Sigmoid colon (tissue), 7 donors: ENCODE measurements at places on chromosomes 11 and 22. TPM values are rescaled to one million over a fixed set of nuclear protein-coding genes. Genes with fewer than 3 reads are reported as not detected.

DNA sequence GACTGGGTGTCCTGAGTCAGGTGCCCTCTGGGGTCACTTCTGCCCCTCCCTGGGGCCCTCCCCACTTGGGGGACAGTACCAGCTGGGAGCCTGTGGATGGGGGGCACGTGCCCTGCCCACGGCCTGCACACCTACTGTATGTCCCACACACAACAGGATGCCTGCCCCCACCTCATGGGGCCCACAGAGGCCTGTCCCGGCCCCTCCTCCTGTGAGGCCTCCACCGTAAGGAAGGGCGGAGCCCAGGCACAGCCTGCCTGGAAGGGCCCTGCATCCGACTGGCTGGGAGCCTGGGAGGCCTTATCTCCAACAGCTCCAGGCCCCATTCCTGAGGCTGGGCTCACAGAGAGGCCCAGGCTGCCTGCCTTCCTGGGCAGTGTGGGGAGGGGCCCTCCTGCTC lies 47.8 kb downstream of the BRSK2 start:
- no peak overlapping the region for H3K4me3 ChIP-seq
- DNase-seq = no peak
- no peaks in the 10 kb centered on the region for H3K36me3 ChIP-seq
- peaks cover 7% of the 10 kb centered on the region for H3K4me1 ChIP-seq

GRCh38 chr11:30497600-30497999 lies 88.6 kb downstream of the MPPED2 start:
- H3K36me3 ChIP-seq = no peaks in the 10 kb centered on the region
- H3K4me1 ChIP-seq = peaks cover 4% of the 10 kb centered on the region
- no peak overlapping the region for H3K27ac ChIP-seq
- no peaks in the 10 kb centered on the region for H3K27me3 ChIP-seq

GRCh38 chr11:15119826-15120225 lies 5.1 kb downstream of the INSC start:
- no peaks in the 10 kb centered on the region for H3K27me3 ChIP-seq
- H3K36me3 ChIP-seq = no peaks in the 10 kb centered on the region
- H3K4me1 ChIP-seq = no peaks in the 10 kb centered on the region
- H3K27ac ChIP-seq = no peak overlapping the region

KDM4E gene
- not detected for total RNA-seq

CECR2 gene
- 1.1 TPM for total RNA-seq

TTLL8 gene
- total RNA-seq = not detected

MS4A14 gene
- 0.41 TPM for total RNA-seq

DNA sequence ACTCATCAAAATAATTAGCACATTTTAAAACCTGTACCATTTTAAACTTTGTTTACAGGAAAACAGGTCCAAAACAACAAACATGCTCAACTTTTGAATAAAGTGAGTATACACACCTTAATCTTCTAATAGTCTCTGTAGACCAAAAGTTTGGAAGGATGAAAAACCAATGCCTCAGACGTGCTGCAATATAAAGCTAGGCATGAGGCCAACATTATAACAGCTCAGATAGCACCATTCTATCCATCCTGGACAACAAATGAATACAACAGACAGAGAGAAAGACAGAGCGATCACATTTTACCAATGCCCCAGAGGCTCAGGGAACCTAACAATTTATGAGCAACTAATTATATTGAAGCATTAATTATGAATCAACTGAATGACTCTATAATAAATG lies 77.0 kb downstream of the PAK1 start:
- H3K4me1 ChIP-seq = peaks cover 26% of the 10 kb centered on the region
- H3K36me3 ChIP-seq = no peaks in the 10 kb centered on the region
- H3K27me3 ChIP-seq = no peaks in the 10 kb centered on the region
- DNase-seq = no peak
- no peak overlapping the region for H3K4me3 ChIP-seq

RTN4R gene
- 0.36 TPM for total RNA-seq

DNA sequence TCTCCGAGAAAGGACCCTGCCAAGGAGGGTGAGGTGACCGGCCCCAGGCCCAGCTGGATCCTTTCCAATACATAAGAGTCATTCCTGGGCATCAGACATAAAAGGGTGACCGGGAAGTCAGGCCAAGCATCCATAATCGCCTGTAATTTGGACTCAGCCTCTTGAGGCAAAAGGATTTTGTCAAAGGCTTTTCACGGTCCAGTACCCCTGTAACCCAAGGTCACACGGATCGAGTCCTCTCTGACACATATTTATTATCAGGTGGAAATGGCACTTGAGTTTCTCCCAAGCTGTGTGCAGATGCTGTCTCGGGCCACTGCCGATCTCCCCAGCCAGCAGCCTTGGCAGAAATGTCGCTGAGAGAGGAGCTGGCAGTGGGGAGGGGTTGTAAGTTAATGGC lies 556.5 kb downstream of the MN1 start:
- no peak overlapping the region for H3K4me3 ChIP-seq
- peaks cover 19% of the 10 kb centered on the region for H3K4me1 ChIP-seq
- no peaks in the 10 kb centered on the region for H3K27me3 ChIP-seq
- no peaks in the 10 kb centered on the region for H3K36me3 ChIP-seq
- no peak overlapping the region for H3K27ac ChIP-seq

DNA sequence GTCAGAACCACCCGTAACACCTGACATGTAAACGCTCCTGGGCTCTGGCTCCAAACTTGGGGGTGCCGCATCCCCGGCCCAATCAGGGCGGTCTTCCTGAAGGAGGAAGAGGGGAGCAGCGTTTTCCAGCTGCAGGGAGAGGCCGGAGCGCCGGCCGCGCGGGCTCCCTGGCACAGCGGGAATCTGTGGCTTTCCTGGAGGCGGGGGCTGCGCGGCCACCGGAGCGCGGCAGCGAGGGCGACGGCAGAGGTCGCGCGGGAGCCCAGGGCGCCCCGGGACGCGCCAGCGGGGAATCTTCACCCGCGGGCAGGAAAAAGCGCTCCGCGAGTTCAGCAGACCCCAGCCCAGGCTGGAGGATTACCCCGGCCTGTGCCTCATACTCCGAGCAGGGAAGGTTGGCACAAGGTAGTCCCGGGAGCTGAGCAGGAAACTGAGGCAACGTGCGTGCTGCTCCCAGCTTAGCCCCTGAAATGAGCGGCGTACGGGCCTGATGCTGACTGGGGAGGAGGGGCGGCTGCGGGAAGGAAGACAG lies 600 bp upstream of the ESAM start:
- H3K4me1 ChIP-seq = peaks cover 47% of the 10 kb centered on the region
- H3K4me3 ChIP-seq = peak overlapping the region; percentile 45
- DNase-seq = no peak
- H3K27me3 ChIP-seq = peaks cover 61% of the 10 kb centered on the region
- H3K27ac ChIP-seq = peak overlapping the region; percentile 76

- H3K27me3 ChIP-seq = no peaks in the 10 kb centered on the region
- no peaks in the 10 kb centered on the region for H3K4me1 ChIP-seq
- DNase-seq = peak; percentile 95
These were observed 22.9 kb upstream of the A4GALT start for GRCh38 chr22:42743501-42743991.

GRCh38 chr22:47198801-47199251 lies 436.4 kb downstream of the TBC1D22A start:
- DNase-seq = peak; percentile 55
- H3K27me3 ChIP-seq = peaks cover 10% of the 10 kb centered on the region
- no peak overlapping the region for H3K4me3 ChIP-seq
- H3K36me3 ChIP-seq = no peaks in the 10 kb centered on the region
- H3K27ac ChIP-seq = no peak overlapping the region

DNA sequence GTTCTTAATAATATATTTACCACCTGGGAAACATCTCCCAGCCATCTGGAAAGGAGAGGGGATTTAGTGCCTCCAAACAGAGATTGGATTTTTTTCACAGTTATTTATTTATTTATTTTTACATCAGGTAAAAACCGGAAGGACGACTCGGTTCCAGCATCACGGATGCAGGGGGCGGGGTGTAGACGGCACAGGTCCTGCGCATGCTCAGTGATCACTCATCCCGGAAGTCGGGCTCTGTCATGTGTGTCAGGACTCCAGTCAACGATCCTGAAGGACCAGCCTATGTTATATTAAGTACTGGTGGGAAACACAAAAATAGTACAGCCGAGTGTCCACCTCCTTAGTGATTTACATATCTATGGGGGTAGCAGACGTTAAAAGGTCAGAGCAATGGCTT lies 467.6 kb downstream of the NTM start:
- H3K36me3 ChIP-seq = no peaks in the 10 kb centered on the region
- no peaks in the 10 kb centered on the region for H3K4me1 ChIP-seq
- H3K27me3 ChIP-seq = no peaks in the 10 kb centered on the region
- H3K4me3 ChIP-seq = no peak overlapping the region

GRCh38 chr11:6203327-6203726 lies 2.0 kb upstream of the C11orf42 start:
- no peaks in the 10 kb centered on the region for H3K36me3 ChIP-seq
- H3K4me3 ChIP-seq = no peak overlapping the region
- H3K27ac ChIP-seq = no peak overlapping the region
- H3K27me3 ChIP-seq = no peaks in the 10 kb centered on the region
- no peak for DNase-seq

- DNase-seq = no peak
- H3K4me1 ChIP-seq = peaks cover 16% of the 10 kb centered on the region
- H3K27ac ChIP-seq = no peak overlapping the region
- H3K4me3 ChIP-seq = no peak overlapping the region
- H3K36me3 ChIP-seq = no peaks in the 10 kb centered on the region
These were observed 19.1 kb upstream of the IL18BP start for GRCh38 chr11:71979602-71980001.

- H3K36me3 ChIP-seq = no peaks in the 10 kb centered on the region
- no peak overlapping the region for H3K27ac ChIP-seq
- H3K4me1 ChIP-seq = no peaks in the 10 kb centered on the region
These were observed 608 bp downstream of the MLC1 start for GRCh38 chr22:50084614-50085021.

DNA sequence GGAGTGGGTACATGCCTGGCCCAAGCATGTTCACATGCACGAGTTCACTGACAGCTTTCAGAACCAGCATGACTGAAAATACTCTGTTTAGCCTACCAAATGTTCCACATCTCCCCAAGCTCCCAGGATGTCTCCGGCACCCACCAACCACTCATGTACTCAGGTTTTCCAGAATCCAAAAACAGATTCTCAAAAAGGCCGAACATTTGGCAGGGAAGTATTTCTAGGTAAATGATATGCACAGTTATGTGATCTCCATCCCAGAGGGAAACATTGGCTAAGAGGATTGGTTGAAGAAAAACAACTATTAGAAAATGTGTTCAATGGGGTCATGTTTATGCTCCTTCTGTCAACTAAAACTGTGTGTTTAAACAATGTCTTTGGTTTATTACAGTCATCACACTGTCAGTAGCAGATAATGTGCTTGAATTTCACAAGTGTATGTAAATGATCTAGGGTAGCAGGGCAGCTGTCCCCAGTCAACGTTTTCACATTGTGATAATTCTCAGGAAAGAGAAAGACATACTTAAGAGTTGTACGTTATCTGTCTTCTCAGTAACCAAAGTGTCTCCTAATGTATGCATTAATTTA lies 52.3 kb downstream of the BARX2 start:
- no peak for DNase-seq
- H3K4me1 ChIP-seq = no peaks in the 10 kb centered on the region
- no peak overlapping the region for H3K4me3 ChIP-seq
- no peak overlapping the region for H3K27ac ChIP-seq
- no peaks in the 10 kb centered on the region for H3K27me3 ChIP-seq
